Right atrium auricular region (tissue), 2 donors: ENCODE measurements at places on chromosomes 12 and 14. TPM values are rescaled to one million over a fixed set of nuclear protein-coding genes. Genes with fewer than 3 reads are reported as not detected.

- H3K27ac ChIP-seq = no peak overlapping the region
- DNase-seq = no peak
- H3K36me3 ChIP-seq = no peaks in the 10 kb centered on the region
- H3K4me1 ChIP-seq = no peaks in the 10 kb centered on the region
- no peaks in the 10 kb centered on the region for H3K27me3 ChIP-seq
Observed at GRCh38 chr14:99875836-99876235, 82.6 kb downstream of the EML1 start.

- no peaks in the 10 kb centered on the region for H3K36me3 ChIP-seq
- no peak overlapping the region for H3K4me3 ChIP-seq
- H3K4me1 ChIP-seq = no peaks in the 10 kb centered on the region
- peak overlapping the region; percentile 58 for H3K27ac ChIP-seq
- no peak for DNase-seq
Observed at GRCh38 chr14:69635981-69636639, 24.7 kb downstream of the SUSD6 start.

DNA sequence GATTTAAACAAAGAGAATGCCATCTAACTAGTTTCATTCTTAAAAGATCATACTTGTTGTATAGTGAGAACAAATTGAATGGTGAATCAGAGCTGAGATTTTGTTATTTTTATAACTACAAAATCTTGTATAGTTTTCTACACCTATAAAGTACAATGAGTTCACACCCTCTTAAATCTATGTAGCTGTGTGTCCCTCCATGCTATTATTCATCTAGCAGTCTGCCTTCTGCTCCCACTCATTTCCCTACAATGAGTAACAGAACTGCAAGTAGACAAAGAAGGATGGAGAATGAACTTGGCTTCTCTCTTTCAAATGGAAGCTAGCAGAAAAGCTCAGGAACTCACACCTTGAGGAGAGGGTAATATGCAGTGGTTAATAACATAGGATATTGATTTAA lies 7.1 kb downstream of the IFNG-AS1 start:
- H3K4me1 ChIP-seq = no peaks in the 10 kb centered on the region
- no peak overlapping the region for H3K27ac ChIP-seq
- H3K4me3 ChIP-seq = no peak overlapping the region
- DNase-seq = no peak
- H3K27me3 ChIP-seq = no peaks in the 10 kb centered on the region

- H3K27me3 ChIP-seq = no peaks in the 10 kb centered on the region
- no peak for DNase-seq
- H3K27ac ChIP-seq = no peak overlapping the region
- no peak overlapping the region for H3K4me3 ChIP-seq
- no peaks in the 10 kb centered on the region for H3K36me3 ChIP-seq
- H3K4me1 ChIP-seq = no peaks in the 10 kb centered on the region
Observed at GRCh38 chr14:101411779-101412178, 149.5 kb upstream of the DIO3 start.

DNA sequence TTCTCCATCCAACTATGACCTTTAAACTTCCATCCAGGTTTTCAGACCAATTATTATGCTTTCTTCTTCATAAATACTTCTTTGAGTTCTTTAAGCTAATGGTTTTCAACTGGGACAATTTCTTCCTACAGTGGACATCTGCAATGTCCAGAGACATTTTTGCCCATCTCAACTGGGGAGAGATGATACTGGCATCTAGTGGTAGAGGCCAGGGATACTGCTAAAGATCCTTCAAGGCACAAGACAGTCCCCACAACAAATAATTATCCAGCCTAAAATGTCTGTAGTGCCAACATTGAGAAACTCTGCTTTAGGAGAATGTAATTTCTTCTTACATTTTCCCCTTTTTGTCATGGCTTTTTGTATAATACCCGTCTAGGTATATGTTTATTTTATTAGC lies 10.6 kb downstream of the TRHDE start:
- H3K4me1 ChIP-seq = no peaks in the 10 kb centered on the region
- no peak overlapping the region for H3K27ac ChIP-seq
- H3K36me3 ChIP-seq = no peaks in the 10 kb centered on the region
- no peaks in the 10 kb centered on the region for H3K27me3 ChIP-seq
- H3K4me3 ChIP-seq = no peak overlapping the region

DNA sequence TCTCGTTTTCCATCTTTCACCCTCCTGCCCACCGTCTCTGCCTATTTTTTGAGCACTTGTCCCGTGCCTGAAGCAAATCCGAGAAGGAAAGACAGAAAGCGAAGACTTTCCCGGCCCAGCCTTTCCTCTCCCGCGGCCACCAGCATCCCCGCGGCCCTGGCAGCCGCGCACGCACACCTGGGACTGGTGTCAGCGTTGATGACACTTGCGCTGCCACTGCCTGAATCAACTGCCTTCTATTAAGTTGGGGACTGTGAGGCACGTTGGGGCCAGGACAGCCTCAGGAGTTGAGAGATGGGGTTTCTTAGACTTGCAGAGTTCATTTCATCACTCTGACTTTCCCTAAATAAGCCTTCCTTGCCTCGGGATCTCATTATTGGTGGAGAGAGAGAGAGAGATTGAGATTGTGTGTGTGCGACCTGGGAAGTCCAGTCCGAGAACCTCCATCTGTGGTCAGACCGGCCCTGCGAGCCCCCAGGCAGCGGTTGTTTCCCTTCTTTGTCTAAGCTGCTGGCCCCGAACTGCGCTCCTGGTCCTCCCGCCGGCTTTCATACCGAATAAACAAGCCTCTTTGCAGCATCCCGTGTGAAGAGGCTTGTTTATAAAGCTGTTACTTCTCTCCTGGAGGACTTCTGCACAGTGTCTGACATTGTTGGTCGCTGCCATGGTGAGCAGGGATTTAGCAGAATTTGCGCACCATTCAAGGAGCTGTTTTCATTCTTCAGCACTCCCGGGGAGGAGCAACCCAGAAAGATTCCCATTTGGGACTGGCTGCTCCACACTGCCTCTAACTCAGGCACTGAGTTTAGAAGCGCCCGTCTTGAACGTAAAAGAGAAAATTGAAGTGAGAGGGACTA lies 1.5 kb downstream of the PDZRN4 start:
- peak overlapping the region; percentile 12 for H3K27ac ChIP-seq
- no peak for DNase-seq
- H3K27me3 ChIP-seq = peaks cover 4% of the 10 kb centered on the region

DNA sequence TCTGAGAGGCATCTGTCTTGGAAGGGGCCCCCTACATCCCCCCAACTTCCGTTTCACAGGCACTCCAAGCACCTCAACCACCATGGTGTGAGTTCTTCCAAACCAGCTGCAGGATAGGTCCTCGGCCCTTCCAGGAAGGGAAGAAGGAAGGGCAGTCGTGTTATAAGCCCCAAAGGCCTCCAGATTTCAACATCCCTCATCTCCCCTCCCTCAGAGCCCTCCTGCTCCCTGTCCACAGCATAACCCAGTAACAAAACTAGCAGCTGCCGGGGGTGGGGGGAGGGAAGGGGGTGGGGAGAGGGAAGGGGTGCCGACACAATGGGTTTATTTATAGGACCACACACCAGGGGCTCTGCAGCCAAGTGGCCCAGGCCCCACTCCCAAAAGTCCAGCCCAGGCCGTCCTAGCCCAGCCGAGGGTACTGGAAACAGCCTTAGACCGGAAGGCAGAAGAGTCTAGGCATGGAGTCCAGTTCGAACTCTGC lies 18.3 kb downstream of the NCKAP5L start:
- H3K27me3 ChIP-seq = no peaks in the 10 kb centered on the region
- H3K27ac ChIP-seq = peak overlapping the region; percentile 77
- no peak for DNase-seq

- no peak overlapping the region for H3K4me3 ChIP-seq
- DNase-seq = no peak
- no peaks in the 10 kb centered on the region for H3K36me3 ChIP-seq
- H3K4me1 ChIP-seq = no peaks in the 10 kb centered on the region
- no peak overlapping the region for H3K27ac ChIP-seq
Observed at GRCh38 chr14:87079416-87079815, 913.6 kb downstream of the GALC start.

DNA sequence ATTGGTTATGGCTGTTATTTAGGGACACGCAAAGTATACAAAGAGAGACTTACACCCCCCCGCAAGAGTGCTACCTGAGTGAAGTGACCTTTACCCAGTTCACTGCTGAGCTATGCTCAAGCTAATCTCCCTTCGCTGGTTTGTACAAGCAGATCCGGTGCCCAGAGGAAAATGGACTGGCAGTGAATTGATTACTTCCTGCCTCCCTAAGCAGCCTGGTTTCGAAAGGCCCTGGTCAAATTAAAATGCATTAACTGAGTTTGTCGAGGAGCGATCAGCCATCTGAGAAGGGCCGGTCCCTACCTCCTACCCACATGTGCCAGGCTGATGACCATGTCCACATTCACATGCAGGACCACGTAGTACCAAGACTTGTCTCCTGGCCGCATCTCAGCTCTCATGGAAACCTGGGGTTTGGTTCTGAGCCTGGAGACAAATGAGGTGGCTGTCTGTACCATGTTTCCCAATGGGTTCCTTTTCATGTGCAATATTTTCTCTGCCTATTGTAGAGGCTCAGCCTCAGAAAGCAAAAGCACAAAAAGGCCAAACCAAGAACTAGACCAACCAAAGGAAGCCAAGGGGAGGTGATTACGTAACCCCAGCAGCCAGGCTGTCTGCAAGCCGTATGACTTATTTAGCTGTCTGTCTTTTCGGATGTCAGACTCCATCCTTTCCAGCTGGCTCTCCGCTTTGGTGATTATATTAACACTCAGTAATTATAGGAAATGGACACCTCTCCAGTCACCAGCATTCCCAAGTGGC lies 284.7 kb upstream of the PWP1 start:
- H3K27ac ChIP-seq = no peak overlapping the region
- no peak overlapping the region for H3K4me3 ChIP-seq
- no peaks in the 10 kb centered on the region for H3K4me1 ChIP-seq
- no peaks in the 10 kb centered on the region for H3K27me3 ChIP-seq
- no peaks in the 10 kb centered on the region for H3K36me3 ChIP-seq

- DNase-seq = no peak
- peaks cover 10% of the 10 kb centered on the region for H3K4me1 ChIP-seq
- H3K27ac ChIP-seq = no peak overlapping the region
Observed at GRCh38 chr14:105256292-105256960, 8.1 kb downstream of the BTBD6 start.

The FICD gene
- total RNA-seq = 7.5 TPM
